ENCODE measurements at places on chromosomes 2 and 18.

DNA sequence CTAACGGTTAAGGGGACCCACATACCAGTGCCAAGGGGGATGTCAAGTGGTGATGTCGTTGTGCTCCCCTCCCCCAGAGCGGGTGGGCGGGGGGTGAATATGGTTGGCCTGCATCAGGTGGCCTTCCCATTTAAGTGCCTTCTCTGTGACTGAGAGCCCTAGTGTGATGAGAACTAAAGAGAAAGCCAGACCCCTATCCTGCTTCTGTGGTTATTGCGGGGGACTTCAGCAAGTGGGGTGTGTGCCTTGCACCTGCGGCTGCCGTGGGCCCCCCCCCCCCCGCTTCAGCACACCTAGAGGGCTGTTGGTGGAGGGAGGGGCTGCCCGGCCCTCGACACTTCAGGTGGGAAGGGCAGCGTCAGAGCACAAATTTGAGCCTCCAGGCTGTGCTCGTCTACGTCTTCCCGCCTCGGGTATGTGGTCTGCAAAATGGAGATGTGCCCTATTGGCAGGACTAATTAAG is 6.1 kb downstream of the CTDSP1 start:
- no peak for DNase-seq

DNA sequence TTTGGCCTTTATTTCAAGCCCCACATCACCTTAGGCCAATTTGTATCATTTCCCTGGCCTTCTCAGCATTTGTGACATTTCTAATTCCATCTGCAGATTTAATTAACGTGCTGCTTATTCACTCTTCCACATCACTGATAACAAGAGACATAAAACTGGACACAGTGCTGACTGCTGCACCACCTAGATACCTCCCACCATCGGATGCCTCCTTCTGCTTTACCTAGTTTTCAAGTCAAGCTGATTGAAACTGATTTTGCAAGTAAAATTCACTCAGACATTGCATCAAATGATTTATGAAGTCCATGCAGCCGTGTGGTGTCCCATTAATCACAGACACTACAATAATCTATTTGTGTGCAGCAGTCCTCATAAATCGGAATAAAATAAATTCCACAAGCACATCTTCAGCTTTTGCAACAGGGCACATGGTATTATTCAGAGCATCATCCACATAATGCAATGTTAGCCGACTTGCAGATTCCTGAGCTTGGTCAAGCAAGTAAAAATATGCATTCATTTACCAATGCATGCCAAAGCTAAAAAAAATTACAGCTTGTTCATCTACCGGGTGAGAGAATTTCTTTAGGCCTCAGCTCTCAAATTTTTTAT is 15.9 kb upstream of the CRIM1 start:
- DNase-seq = no peak

DNA sequence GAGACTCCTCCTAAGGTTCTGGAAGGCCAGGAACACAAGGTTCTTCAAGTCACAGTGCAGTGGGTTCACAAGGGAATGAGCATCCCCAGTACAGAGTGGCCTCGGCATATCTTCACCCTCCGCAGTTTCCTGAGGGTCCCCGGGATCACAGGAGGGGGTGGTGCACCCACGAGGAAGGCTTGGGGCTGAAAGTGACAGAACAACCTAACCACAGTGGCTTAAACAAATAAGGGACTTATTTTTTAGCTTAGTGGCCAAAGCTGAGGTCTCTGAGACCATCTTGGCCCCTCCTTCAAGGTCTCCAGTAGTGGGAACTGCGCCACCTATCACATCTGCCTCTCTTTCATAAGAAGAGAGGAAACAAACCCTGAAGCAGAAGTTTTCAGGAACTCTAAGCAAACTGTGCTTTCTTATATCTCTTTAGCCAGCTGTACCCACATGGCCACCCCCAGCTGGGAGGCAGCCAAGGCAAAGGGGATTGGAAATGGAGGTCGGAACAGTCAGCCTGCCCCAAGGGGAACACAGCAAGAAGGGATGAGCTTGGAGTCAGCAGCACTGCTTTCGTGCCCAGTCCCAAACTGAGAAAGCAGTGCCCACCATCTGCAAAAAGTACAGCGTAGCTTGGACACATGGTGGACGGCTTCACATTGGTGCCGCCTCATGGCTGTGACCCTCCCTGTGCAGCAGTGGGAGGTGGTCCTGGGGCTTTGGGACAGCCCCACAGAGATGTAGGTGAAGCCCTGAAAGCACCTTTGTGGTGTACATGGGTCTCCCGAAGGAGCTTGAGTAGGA is 260.0 kb upstream of the ID2 start:
- DNase-seq = no peak

- no peak for DNase-seq
Observed at GRCh38 chr18:10245846-10246175, 208.6 kb upstream of the APCDD1 start.

Data from T-helper 22 cell (primary cell).